ENCODE measurements at places on chromosomes 2 and 18.

DNA sequence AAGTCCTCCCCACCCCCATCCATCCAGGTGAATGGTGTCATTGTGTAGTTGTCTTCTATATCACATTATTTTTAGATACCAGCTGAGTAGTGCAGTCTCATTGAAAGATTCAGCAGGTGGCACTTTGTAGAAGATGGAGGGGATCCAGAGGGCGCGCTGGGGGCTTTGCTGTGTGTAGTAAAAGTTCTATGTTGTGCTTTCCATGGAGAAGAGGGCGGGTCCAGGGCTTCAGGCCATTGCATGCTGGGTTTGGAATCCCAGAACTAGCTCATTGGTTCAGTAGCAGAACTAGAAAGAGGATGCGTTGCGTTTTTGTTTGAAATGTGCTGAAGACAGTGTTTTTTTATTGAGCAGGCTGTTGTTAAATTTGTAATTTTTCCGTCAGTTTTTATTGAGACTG lies 120.0 kb downstream of the MAP4K4 start:
- DNase-seq, result no peak

DNA sequence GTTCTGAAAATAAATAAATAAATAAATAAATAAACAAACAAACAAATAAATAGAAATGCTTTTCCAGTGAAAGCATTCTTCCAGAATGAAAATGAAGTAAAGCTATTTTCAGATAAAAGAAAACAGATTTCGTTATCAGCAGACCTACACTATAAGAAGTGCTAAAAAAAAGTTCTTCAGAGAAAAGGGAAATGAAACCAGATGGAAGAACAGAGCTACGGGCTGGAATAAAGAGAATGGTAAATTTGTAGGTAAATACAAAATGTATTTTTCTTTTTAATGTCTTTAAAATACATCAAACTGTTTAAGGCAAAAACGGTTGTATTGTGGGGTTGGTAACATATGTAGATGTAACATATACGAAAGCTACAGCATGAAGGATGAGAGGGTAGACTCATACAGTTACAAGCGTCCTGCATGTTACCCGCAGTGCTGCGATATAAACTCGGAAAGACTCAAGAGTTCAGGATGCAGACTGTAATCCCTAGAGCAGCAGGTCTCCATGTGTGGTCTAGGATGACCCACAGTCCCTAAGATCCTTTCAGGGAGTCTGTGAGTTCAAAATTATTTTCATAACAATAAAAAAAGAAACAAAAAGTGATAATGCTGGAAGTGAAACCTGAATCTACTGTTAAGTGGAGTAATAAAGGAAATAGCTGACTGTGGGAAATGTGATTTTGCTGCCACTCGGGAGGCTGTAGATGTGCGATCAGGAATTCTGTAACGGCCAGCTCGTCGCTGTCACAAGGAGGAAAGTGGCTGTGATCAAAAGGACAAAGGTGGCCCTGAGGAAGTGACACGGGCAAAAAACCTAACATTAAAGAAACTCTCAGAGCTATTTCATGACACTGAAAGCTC lies 5.3 kb upstream of the RAB12 start:
- DNase-seq, result no peak

DNA sequence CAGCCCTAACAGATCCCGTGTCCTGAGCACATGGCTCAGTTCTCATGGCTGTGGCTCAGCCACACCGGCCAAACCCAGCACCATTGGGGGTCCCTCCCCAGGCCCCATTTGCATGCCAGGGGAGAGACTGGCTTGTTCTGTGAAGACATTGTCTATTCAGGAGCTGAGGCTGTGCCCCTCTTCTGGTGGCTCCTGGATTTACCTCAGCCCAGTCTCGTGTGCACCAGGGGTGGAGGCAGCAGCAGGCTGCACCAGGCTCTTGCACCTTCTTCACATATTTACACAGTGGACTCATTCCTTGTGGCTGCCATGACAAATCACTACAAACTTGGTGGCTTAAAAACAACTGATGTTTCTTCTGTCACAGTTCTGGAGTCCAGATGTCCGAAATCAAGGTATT lies 92.4 kb upstream of the ITGA6 start:
- no peak for DNase-seq

GRCh38 chr18:61833387-61833786 lies 59.4 kb downstream of the RNF152 start:
- no peak for DNase-seq

- no peak for DNase-seq
Observed at GRCh38 chr2:84459944-84460429, 907 bp upstream of the SUCLG1 start.

Data from T-cell (primary cell).